Umbilical cord (tissue), 2 donors: ENCODE measurements at places on chromosomes 3 and 15. TPM values are rescaled to one million over a fixed set of nuclear protein-coding genes. Genes with fewer than 3 reads are reported as not detected.

DNA sequence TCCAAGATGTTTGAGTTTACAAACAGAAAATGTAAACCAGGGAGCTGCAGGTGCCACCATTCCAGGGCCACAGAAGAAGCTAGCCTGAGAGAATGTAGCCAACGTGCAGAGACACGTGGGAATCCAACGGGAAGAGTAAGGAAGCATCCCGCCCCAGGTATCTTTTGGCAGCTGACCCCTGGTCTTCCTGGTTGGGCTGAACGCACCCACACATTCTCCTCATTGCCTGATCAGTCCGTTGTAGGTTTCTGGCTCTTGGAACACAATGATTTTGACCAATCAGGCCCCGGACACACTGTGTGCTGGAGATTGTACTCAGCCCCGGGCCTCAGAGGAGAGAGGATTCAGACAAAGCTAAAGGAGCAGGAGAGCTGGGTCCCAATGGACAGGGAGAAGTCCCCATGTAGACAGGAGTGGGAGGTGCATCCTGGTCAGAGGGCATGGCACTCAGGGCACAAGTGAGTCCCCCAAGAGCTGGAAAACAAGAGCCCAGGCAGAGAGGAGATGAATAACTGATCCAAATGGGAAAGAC is 102.3 kb downstream of the TPRA1 start:
- DNase-seq = no peak

- DNase-seq = no peak
Observed at GRCh38 chr3:85342915-85343314, 384.1 kb downstream of the CADM2 start.

DNA sequence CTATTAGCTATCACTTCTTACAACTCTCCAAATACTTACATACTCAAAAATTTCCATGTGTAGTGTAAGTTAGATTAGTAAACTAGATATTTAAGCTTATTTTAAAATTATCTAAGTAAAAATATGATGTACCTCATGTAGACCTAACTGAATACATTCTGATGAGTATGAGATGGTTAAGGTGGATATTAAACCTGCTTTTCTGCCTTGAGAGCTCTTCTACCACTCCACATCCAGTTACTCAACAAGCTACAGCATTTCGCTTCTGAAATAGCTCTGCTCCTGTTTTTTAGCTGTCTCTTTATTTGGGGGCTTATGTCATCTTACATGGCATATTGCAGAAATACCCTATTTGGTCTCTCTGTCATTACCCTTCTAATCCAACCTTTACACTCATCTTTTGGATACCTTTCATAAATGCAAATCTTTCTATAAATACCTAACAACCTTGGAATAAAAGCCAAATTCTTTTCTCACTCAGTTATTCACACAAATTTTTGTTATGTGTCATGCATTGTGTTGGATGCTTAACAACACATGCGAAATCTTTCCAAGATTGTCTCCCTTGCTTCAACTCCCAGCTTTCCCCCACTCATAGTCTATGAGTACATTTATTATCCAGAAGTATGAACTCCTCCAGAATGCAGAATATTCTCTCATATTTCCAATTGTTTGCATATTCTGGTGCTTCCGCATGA is 92.0 kb downstream of the ALCAM start:
- no peak for DNase-seq

- no peak for DNase-seq
Observed at GRCh38 chr3:101170062-101170771, 150.2 kb downstream of the IMPG2 start.

- DNase-seq = no peak
Observed at GRCh38 chr15:98703126-98703685, 54.9 kb downstream of the IGF1R start.

DNA sequence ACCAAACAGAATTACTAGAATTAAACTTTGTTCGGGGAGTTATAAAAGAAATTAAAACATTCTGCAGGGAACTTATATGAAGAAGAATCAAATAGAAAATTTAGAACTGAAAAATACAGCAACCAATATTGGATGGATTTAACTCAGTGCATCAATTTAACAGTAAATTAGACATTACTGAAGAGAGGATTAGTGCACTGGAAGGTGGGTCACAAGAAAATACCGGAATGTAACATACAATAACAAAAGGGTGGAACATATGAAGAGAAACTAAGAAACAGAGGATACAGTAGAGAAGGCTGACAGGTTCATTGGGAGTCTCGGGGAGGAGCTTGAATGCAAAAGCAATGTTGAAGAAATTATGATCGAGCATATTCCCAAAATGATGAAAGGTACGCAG is 56.3 kb downstream of the CDIN1 start:
- DNase-seq = no peak

- DNase-seq = no peak
Observed at GRCh38 chr3:38116471-38117162, 20.3 kb downstream of the ACAA1 start.

GRCh38 chr15:69718916-69719315 is 266.3 kb downstream of the RPLP1 start:
- peak; percentile 22 for DNase-seq

DNA sequence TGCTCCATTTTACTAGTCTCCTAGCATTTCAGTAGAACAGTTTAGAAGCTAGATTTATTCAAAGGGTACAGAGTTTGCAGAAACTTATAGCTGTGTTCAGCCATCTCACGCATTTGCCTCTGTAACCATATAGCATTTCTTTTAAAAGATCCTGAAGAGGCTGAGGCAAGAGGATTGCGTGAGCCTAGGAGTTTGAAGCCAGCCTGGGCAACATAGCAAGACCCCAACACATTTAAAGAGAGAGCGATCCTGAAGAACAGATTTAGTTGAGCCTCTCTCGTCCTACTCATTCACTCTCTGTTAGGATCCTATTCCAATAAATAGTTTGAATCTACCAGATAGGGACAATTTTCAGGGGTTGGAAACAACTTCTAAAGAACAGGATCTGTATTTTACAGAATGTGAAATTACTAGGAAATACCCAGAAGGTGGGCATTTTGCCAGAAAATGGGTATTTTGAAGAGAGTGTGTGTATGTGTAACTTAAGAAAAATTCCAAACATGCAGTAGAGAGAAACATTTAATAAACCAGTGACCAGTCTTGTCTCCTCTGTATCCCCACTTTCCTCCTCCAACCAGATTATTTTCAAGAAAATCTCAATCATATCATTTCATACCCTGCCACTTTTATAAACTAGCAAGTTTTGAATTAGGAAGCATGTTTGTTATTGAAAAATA is 4.5 kb downstream of the EIF3J start:
- DNase-seq = peak; percentile 69

- DNase-seq = no peak
Observed at GRCh38 chr3:167051421-167051820, 328.7 kb downstream of the ZBBX start.

GRCh38 chr3:138939561-138940241 is 7.2 kb downstream of the FOXL2 start:
- DNase-seq = no peak

- DNase-seq = peak; percentile 22
Observed at GRCh38 chr3:186534113-186534669, 10.0 kb downstream of the CRYGS start.

- DNase-seq = no peak
Observed at GRCh38 chr3:8576841-8577571, 67.6 kb downstream of the SSUH2 start.

- no peak for DNase-seq
Observed at GRCh38 chr15:45799508-45799907, 164.7 kb downstream of the SQOR start.

DNA sequence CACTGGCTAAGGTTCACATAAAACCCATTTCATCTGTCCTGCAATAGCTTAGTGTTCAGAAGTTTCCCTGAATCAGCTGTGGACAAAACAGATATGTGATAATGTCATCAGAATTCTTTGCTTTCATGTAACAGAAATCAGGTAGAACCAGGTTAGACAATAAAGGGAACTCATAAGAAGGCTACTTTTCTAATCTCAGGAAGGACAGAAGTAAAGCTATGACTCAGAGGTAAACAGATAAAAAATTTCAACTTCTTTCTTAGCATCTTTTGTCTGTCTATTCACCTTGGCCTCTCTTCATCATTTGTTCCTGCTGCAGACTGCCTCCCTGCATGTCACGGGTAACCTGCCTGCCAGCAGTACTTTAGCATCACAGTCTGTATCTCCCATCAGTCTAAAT is 643.1 kb downstream of the MECOM start:
- DNase-seq = no peak

DNA sequence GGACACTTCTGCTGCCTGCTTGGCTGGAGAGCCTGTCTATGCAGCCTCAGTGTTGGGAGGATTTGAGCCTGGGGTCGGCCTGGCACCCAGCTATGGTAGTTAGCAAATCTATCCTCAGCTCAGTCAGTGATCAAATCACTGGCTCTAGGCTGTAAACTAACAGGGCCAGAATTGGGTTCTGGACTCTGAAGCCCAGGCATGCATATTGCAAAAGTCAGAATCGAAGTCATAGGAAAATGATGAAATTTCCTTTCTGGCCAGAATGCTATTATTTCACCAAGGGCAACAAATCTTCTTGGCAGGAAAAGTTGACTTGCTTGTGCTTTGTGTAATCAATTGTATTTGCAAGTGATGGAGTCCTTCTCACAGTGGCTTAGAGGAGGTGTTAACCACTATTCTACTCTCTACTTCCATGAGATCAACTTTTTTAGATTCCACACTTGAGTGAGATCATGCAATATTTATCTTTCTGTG is 482.6 kb upstream of the TPRG1 start:
- no peak for DNase-seq

- DNase-seq = peak; percentile 58
Observed at GRCh38 chr3:74267588-74268184, 346.8 kb downstream of the CNTN3 start.

- DNase-seq = no peak
Observed at GRCh38 chr3:16398648-16399047, 114.9 kb downstream of the RFTN1 start.

DNA sequence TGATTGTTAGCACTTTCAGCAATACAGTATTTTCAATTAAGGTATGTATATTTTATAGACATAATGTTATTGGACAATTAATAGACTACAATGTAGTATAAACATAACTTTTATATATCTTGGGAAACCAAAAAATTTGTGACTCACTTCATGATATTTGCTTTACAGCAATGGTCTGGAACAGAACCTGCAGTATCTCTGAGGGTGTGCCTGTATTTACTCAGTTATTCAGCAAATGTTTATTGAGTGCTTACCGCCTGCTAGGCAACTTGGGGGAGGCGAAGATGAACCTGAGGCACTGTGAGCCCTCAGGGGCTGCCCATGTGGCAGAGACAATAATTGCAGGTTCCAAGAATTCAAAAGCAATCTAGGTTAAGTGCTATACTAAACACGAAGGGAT is 144.8 kb downstream of the GABRB3 start:
- no peak for DNase-seq

DNA sequence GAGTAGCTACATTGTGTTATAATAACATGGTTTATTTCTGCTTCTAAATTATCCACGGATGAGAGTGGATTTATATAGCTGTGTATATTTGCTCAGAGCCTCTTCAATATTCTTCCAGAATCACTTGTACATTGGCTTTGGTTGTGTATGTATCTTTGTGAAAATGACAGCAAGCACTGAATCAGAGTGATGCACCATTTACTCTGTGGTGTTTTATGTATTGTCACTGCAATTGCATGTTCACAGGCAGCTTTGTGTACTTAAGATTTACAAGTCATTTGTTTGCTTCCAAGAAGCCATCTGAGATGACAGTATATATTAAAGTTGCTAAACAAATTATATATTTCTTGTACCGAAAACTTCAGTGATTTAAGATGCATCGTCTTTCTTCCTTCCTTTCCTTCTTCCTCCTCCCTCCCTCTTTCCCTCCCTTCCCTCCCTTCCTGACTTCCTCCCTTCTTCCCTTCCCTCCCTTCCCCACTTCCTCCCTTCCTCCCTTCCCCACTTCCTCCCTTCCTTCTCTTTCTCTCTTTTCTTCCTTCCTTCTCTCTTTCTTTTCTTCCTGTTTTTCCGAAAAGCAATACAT is 362.3 kb upstream of the GOLIM4 start:
- no peak for DNase-seq

DNA sequence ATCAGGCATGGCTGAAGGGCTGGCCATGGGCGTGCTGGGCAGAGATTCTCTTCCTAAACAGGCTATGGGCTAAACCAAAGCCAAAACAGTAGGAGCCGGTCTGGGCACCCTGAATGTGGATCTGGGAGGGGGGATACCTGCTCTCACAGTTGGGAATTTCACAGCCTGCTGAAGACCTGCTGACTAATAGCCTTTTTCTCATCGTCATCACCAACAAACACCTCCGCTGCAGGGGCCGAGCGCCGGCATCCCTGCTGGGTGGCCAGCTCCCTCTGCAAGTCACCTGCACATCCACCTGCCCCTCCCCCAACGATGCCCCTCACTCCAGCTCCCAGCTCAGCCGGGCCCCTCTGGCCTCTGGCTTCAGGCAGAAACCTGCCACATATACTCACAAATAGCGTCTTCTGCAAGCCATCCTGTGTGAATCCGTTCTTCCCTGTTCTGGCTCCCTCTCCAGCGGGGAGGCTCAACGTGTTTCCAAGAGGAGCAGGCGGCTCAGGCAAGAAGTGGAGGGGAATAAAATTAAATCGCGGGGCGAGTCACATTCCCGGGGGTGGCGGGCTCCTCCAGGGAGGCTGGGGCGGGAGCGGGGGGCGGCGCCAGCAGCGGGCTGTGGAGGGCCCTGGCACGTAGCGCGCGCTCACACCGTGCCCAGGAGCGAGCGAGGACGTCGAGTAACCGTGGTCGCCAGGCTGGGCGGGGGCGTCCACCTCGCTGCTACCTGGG is 466 bp downstream of the IQSEC1 start:
- DNase-seq = no peak

DNA sequence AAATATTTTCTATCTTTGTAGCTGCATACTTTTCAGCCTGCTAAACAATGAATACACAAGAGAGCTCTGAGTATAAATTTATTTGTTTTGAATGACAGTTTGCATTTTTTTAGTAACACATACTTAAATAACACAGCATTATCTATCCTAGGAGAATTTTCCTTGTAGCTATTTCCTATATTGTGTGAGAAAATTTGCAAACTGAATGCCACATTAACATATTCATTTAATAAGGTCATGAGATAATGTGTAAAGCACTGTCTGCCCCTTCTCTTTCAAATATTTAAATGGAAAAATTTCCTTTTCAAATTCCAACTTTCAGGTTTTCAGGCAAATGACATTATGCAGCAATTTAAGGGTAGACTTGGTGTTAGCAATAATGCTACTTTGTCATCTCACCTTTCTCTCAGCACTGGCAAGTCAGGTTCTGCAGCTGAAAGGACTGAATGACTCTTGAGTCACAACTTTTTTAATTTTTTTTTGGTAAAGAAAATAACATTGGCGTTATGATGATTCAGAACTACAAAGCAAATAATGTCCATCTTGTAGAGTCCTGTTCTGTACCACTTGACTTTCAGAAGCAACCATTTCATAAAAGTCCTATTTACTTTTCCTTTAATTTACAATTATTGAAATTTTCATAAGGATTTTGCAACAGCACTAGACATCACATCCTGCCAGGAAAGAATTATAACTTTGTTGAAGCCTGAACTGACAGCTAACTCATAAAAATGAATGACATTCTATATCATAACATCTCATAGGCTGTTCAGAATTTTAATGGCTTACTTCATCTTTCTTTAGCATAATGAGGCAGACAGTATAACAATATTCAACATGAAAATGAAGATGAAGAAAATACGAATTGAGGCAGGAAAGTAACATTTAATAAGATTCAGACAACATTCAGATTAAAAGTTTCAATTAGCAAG is 681.6 kb upstream of the SEMA6D start:
- no peak for DNase-seq

Gene NR1I2
- 0.96 TPM for total RNA-seq

Gene TUBGCP5
- 22.4 TPM for total RNA-seq

Gene CHST14
- 11.1 TPM for total RNA-seq

Gene GRAMD2A
- 1.9 TPM for total RNA-seq

Gene DPPA2
- not detected for total RNA-seq

Gene FBXW12
- 6.0 TPM for total RNA-seq

Gene CYP8B1
- total RNA-seq = 2.6 TPM

Gene TMIE
- 0.48 TPM for total RNA-seq

Gene KAT2B
- total RNA-seq = 52.5 TPM

Gene TMEM40
- total RNA-seq = 4.8 TPM
